Activated CD4-positive, alpha-beta T cell treated with anti-CD3 and anti-CD28 coated beads, Interleukin-2, amount 50 U/mL, for 48 hours (primary cell): ENCODE measurements at places on chromosomes 11 and 22.

- no peak for DNase-seq
Observed at GRCh38 chr11:122293296-122294023, 177.4 kb upstream of the BLID start.

GRCh38 chr11:2810411-2811205 is 75.0 kb downstream of the CDKN1C start:
- no peak for DNase-seq

DNA sequence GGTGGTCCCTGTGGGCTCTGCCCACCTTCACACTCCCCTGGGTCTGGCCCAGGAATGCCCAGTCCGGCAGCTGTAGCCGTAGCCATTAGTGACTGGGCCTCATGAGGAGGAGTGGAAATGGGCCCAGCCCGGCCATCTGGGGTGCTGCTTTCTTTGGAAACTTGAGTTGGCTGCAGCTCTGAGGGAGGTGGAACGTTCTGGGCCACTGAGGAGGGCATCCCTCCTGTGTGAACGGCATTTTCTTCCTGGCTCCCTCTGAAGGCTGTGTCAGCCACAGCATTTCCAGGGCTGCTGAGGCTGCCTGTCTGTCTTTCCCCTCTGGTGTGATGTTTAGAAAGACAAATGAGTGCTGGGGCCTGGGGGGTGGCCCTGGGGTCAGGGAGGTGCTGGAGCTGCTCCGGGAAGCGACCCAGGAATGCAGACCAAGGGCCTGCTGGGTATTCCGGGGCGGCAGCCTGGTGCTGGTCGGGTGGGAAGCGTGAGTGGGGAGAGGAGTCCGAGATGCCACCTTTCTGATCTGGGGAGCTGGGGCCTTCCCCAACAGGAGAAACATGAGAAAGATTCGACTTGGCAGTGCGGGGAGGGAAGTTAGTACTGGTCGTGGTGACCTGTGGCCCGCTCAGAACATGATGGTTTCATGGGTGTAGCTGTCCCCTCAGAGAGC is 27.1 kb downstream of the PTDSS2 start:
- no peak for DNase-seq

- no peak for DNase-seq
Observed at GRCh38 chr11:67396587-67397389, 4.9 kb downstream of the PPP1CA start.

- no peak for DNase-seq
Observed at GRCh38 chr11:100672498-100673033, 14.5 kb upstream of the ARHGAP42 start.
